ENCODE measurements at places on chromosomes 13 and 19.
A peak's percentile ranks its signal among the peaks of the same experiment; 100 is the strongest.

GRCh38 chr13:42312817-42313431 is 41.0 kb downstream of the AKAP11 start:
- DNase-seq = no peak

GRCh38 chr19:50486823-50487515 is 10.3 kb upstream of the GARIN5A start:
- no peak for DNase-seq

DNA sequence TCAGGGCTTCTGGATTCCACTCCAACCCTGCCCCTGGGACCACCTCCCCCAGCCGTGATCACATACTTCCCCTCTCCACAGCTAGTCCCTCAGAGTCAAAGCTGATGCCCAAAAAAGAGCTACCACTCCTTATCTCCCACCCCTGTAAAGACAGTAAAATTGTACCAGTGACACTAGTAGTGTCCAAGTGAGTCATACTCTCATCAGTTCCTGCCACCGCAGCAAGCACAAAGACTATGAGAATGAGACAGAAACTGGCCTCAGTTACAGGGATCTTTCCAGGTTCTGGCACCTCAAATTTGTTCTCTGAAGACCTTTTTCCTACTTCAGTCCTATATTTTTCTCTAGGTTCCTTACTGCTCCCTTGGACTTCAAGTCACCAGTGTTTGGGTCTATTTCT is 144.2 kb downstream of the SPRY2 start:
- no peak for DNase-seq

DNA sequence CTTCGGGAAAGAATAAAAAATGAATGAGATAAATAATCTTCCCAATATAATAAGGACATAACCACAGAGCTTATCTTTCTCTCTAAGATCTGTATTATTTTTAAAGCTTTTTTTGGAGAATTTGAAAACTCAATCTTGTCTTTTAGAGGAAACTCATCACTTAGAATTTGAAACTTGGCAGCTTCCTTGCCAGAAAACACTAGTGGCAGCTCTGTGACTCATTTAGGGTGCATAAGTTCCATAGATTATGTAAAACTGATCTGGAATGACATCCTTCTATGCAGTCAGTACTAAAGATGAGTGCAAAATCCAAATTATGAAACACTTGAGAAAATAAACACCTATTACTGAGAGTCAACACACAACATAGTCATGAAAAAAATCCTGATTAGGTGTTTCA is 848.0 kb downstream of the DACH1 start:
- no peak for DNase-seq

DNA sequence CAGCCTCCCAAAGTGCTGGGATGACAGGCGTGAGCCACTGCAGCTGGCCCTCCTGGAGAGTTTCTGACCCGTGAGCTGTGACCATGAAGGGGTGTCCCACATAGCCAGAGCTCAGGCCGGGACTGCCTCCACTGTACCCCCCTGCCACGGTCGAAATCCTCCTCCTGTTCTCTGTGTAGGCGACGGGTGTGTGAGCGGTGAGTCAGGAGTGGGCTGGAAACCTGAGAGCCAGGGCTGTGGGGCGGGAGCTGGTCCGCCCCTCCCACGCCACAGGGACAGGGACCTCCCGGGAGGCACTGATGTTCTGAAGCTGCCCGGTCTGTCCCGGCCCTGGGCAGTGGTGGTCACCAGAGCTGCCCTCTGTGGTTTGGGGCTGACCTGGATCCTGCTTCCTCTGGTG is 3.9 kb downstream of the WDR18 start:
- DNase-seq = no peak

DNA sequence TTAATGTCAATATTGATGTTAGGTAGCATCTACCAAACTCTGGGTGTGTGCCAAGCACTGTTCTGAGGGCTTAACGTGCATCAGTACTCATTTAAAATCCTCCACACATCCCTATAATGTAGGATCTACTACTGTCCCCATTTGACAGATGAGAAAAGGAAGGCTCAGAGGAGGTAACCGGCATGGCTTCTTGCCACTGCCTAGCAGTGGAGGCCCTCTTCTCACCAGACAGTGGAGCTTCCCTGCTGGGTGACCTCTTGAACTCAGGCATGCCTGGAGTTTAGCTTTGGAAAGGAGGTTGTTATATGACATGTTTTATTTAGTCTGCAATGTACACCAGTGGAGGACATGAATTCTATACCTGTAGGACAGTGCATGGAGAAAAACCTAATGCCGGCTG is 2.1 kb downstream of the SPATA13 start:
- DNase-seq = no peak

GRCh38 chr19:43641333-43641732 is 1.7 kb upstream of the CADM4 start:
- DNase-seq = no peak

DNA sequence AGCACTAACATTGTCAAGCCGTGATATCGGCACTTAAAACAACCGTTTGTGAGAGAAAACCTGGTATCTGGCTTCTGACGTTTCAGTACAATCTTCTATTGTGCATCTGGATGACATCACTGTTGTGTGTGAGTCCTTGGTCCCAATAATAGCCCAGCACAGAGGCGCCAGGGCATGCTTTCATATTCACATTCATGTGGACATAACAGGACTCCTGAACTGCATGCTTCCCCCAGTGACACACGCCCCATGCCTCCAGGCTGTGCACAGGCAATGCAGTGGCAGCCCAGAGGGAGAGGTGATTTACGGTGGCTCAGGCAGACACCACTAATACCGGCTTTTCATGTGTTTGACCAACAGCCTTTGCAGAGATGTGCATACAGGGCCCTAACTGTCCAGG is 58.1 kb downstream of the MRPL57 start:
- peak; percentile 14 for DNase-seq

GRCh38 chr13:20921572-20921971 is 19.0 kb upstream of the XPO4 start:
- no peak for DNase-seq

DNA sequence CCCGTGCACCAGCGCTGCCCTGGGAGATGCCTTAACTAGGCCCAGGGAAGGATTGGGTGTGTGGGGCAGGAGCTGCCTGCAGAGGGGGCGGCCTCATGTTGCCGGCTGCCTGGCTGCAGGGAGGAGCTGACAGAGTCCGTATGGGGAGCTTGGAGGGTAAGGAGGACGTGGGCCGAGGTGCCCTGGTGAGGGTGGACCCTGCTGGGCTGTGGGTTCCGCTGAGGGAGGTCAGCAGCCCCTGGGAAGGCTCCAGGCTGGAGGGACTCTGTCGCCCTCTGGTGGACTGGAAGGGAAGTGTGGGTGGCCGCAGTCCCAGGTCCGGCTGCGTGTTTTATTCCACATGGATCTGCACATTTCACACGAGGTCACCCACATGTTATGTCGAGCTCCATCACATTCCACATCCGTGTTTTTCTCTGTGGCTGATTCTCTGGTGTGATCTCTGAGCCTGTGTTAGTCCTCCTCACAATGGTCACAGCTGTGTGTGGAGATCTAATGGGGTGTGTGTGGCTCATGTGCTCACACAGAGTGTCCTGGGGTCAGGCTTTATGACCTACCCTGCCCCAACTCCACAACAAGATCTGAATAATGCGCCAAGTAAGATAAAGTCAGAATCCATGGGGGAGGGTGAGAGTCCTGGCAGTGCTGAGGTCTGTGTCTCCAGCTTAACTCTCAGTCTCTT is 1.8 kb upstream of the CEACAM8 start:
- DNase-seq = no peak

DNA sequence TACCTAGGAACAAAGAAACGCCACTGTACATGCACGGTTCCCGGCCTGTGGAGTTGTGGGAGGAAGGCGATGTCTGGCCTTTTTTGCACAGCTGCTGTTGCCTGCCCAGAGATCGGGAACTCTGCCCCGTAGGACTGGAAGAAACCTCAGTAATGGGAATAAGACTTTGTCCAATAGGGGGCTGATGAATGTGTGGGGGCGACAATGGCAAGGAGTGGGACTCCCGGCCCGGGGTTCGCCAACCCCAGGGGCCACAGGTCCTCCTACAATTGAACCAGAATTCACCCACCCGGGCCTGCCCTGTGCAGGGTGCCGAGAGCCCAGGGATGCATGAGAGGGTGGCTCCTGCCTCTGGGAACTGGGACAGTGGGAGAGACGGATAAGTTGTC is 2.0 kb upstream of the CEBPA start:
- no peak for DNase-seq

GRCh38 chr19:18895824-18896341 is at the start of gene CERS1:
Gene CERS1 (minus strand): TSS chr19:18896158. CDS start chr19:18896072, 86 bp downstream.
- no peak for DNase-seq

GRCh38 chr13:102593466-102593865 is 3.3 kb upstream of the TPP2 start:
- no peak for DNase-seq

- DNase-seq = no peak
Measured at GRCh38 chr19:16285769-16286498, 38.7 kb upstream of the KLF2 start.

GRCh38 chr19:32372726-32373517 is 27.5 kb downstream of the ZNF507 start:
- no peak for DNase-seq

DNA sequence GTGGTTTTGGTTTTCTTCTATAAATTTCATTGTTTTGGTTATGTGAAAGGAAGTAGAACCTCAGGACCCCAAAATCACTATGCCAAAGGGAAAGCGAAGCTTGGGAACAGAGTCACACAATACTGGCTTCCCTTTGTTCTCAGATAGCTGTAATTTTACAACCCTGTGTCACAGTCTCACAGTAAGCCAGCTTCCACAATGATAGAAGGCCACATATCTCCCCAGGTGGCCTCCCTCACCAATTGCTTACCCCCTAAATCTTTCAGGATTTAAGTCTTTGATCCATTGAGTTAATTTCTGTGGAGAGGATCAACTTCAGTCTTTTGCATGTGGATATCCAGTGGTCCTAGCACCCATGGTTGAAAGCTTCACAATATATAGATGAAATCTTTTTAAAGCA is 58.7 kb downstream of the SLC15A1 start:
- DNase-seq = no peak

DNA sequence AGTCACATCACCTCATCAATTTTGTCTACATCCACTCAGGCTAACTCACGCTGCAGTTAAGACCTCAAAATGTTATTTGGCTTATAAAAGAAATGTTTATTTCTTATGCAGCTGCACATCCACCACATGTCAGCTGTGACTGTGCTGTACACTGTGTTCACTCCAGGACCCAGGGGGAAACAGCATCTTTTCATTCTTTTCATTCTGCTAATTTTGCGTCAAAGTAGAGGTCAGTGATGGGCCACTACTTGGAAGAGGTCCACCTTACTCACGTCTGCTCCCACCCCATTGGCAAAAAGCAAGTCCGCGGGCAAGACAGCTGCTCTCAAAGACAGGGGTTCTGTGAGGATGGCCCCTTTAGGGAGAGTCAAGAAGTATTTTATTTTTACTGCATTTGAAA is 4.5 kb upstream of the DCT start:
- DNase-seq = no peak

- no peak for DNase-seq
Measured at GRCh38 chr13:21901336-21901735, 230.5 kb downstream of the FGF9 start.

- no peak for DNase-seq
Measured at GRCh38 chr13:48862572-48862971, 113.1 kb upstream of the FNDC3A start.

DNA sequence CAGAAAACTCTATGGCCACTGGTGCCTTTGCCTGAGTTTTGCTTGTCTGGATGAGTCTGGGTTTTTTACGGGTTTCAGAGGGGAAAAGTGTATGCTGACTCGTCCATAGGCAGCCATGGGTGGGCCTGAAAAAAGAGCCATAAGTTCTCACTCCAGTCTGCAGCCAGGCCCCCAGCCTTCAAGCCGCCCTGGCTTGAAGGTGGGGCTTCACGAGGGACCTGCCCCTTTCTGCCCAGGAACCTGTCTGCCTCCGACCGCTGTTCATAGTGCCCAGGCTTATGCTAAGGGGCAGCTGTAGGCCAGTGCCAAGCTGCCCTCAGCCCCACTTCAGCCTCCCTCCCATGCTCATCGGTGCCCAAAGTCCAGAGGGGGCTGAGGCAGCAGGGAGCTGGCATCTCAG is 385.2 kb downstream of the PCDH9 start:
- DNase-seq = no peak

DNA sequence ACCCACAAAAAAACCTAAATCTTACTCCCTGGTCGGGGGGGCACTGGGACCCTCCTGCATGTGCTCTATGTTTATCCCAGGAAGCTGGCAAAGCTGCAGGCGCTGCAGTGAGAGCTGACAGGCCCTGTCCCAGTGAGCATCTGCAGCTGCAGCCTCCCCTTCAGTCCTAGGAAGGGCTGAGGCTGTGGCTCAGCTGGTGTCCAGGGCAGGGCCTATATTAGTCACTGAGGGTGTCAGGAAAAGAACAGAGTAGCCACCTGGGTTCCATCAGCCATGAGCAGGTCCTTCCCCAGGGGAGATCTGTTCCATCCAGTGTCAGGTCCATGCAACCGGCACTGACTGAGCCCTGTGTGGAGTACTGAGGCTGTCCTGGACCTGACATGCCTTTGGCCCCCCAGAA is 120.5 kb downstream of the TNFRSF19 start:
- no peak for DNase-seq

GRCh38 chr19:49301165-49301865 is 23.7 kb downstream of the SLC6A16 start:
- DNase-seq = peak; percentile 1

DNA sequence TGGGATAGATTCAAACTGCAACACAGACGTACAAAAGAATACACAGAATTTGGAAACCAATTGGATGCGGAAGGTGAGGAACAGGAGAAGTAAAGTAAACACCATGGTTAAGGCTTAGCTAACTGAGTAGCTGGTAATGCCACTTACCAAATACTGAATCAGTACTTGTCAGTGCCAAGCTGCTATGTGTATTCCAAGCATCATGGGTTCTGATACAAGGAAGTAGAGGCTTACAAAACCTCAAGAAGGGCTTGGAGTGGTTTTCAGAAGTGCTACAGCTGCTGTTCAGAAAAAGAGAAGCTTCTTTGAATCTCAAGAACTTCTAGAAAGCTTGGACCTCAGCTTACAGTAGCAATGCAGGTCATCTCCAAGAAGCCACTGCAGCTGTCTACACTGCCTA is 35.9 kb upstream of the DCT start:
- no peak for DNase-seq

DNA sequence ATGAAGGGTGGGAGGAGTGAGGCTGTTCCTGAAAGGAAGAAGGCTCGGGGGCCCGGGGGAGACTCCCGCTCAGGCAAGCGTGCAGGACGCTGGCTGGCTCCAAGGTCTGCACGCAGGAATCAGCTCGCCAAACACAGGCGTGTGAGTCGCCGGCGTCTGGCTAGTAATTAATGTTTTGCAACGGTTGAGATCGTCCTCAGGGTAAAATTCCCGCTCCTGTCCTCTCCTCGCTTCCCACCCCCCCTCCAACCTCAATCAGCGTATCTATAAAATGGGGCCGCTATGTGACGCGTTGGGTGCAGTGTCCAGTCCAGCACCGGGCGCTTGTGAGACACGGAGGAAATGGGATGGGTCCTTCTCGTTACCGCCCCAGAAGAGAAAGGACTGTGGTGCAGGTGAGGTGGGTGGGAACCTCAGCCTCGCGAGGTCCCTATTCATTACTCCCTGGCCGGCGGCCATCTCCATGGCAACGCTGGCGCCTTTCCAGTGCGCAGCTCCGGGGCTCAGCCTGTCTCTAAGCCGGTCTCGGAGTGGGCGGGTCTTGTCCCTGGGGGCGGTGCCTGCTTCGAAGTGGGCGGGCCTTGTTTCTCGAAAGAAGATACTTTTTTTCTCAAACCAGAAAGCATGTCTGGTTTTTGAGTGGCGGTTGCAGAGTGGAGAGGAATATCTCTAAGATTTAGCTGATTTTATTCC is 6.5 kb upstream of the ZNF579 start:
- DNase-seq = peak; percentile 91

Measured in kidney epithelial cell (primary cell).